H1 (cell line): ENCODE measurements at places on chromosomes 13 and 19.

DNA sequence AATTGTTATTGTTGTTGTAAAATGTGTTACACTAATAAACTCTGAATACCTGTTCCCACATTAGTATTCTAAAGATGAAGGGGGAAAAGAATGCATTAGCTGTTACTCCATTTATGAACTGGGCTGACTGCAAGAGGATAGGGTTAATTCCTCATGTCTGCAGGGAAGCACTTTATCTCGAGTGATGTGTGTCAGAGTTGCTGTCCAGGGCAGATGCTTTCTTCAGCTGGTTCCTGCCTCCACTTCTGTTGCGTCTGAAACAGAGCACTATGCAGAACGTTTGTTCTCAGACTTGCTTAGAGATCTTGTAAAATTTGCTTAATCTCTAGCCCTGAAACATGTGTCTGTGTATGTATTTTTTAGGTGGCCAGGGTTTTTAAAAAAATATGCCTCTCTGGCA, 318.8 kb downstream of the SPRY2 start:
- no peak overlapping the region for H3K4me3 ChIP-seq
- H3K27ac ChIP-seq = no peak overlapping the region
- no peak for DNase-seq
- no peaks in the 10 kb centered on the region for H3K4me1 ChIP-seq

DNA sequence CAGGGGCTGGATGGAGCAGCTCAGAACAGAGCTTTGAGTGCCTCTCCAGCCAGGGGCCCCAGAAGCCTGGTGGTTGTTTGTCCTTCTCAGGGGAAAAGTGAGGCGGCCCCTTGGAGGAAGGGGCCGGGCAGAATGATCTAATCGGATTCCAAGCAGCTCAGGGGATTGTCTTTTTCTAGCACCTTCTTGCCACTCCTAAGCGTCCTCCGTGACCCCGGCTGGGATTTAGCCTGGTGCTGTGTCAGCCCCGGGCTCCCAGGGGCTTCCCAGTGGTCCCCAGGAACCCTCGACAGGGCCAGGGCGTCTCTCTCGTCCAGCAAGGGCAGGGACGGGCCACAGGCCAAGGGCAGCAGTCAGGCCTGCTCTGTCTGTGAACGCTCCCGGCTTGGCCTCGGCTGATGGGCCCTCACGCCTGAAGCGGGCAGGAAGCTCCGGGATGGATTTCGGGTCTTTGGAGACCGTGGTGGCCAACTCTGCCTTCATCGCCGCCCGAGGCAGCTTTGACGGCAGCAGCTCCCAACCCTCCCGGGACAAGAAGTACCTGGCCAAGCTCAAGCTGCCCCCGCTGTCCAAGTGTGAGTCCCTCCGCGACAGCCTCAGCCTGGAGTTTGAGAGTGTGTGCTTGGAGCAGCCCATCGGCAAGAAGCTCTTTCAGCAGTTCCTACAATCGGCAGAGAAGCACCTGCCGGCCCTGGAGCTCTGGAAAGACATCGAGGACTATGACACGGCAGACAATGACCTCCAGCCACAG, at the start of gene GRK1:
Gene GRK1, plus strand, starts transcription at position 269 of the 751 bp plus-strand sequence. Its CDS starts 168 bp downstream, at position 437.
- H3K27me3 ChIP-seq = no peaks in the 10 kb centered on the region
- H3K4me1 ChIP-seq = no peaks in the 10 kb centered on the region
- H3K4me3 ChIP-seq = no peak within 1 kb of the TSS
- H3K36me3 ChIP-seq = no peaks in the 10 kb centered on the region
- DNase-seq = no peak

- H3K4me1 ChIP-seq = peaks cover 5% of the 10 kb centered on the region
- no peaks in the 10 kb centered on the region for H3K36me3 ChIP-seq
These were observed 1.0 kb downstream of the SMIM24 start for GRCh38 chr19:3479177-3479833.

DNA sequence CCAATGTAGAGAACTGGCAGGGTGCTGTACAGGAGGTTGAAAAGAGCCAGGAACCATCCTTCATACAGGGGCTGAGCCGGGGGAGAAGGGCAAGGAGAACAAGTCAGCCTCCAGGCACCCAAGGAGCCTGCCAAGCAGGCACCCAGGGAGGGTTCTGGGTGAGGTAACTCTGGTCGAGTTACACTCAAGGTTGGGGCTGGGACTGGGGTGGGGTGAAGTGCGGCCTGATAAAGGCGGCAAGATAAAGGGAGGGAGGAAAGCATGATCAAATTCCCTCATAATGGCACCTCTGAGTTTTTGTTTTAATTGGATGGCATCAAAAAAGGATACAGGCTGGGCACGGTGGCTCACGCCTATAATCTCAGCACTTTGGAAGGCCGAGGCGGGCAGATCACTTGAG, 25.0 kb downstream of the ATP8B3 start:
- no peaks in the 10 kb centered on the region for H3K36me3 ChIP-seq
- H3K4me3 ChIP-seq = no peak overlapping the region
- H3K27ac ChIP-seq = no peak overlapping the region
- peaks cover 2% of the 10 kb centered on the region for H3K27me3 ChIP-seq

- DNase-seq = no peak
- 0 out of 2 replicates have a peak overlapping the region, but pooled peaks have one; percentile 22 for H3K4me3 ChIP-seq
- no peaks in the 10 kb centered on the region for H3K27me3 ChIP-seq
- H3K36me3 ChIP-seq = no peaks in the 10 kb centered on the region
These were observed 348.5 kb upstream of the ARGLU1 start for GRCh38 chr13:106916329-106916976.

DNA sequence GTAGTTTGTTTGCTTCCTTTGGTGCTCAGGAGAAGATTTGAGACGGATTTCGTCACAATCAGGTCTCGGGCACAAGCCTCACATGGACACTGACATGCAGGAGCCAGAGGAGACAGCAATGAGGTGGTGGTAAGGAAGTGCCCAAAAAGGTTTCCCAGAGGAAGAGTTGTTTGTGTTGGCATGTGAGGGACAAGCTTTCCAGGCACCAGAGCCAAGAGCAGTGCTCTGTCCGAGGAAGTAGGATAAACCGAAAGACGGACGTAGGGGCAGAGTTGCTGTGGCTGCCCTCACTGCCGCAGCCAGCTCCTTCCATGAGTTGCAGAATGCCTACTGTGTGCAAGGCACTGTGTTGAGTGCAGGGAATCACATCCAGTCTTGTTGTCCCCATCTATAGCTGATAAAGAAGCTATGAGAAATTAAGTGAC, 27.7 kb downstream of the SAE1 start:
- H3K4me1 ChIP-seq = peaks cover 21% of the 10 kb centered on the region
- H3K27me3 ChIP-seq = no peaks in the 10 kb centered on the region
- peaks cover 19% of the 10 kb centered on the region; the same call in 1 of the 2 replicates for H3K36me3 ChIP-seq
- peak overlapping the region; percentile 36; the same call in 1 of the 2 replicates for H3K4me3 ChIP-seq

GRCh38 chr13:97256343-97256783, 34.2 kb downstream of the MBNL2 start:
- peaks cover 8% of the 10 kb centered on the region for H3K4me1 ChIP-seq
- H3K27ac ChIP-seq = no peak overlapping the region
- H3K36me3 ChIP-seq = no peaks in the 10 kb centered on the region
- no peak overlapping the region for H3K4me3 ChIP-seq
- no peak for DNase-seq

DNA sequence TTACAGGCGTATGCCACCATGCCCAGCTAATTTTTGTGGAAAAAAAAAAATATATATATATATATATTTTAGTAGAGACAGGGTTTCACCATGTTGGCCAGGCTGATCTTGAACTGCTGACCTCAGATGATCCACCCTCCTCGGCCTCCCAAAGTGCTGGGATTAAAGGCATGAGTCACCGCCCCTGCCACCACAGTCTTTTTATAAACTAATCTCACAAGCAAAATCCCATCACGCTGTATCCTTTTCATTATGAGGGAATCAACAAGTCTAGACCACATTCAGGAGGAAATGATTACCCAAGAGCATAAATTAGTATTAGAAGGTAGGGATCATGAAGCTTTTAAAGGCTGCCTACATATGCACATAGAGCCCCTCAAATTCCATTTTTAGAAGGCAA, 210.6 kb upstream of the NBEA start:
- DNase-seq = no peak
- H3K36me3 ChIP-seq = no peaks in the 10 kb centered on the region
- no peak overlapping the region for H3K27ac ChIP-seq
- H3K4me3 ChIP-seq = no peak overlapping the region

DNA sequence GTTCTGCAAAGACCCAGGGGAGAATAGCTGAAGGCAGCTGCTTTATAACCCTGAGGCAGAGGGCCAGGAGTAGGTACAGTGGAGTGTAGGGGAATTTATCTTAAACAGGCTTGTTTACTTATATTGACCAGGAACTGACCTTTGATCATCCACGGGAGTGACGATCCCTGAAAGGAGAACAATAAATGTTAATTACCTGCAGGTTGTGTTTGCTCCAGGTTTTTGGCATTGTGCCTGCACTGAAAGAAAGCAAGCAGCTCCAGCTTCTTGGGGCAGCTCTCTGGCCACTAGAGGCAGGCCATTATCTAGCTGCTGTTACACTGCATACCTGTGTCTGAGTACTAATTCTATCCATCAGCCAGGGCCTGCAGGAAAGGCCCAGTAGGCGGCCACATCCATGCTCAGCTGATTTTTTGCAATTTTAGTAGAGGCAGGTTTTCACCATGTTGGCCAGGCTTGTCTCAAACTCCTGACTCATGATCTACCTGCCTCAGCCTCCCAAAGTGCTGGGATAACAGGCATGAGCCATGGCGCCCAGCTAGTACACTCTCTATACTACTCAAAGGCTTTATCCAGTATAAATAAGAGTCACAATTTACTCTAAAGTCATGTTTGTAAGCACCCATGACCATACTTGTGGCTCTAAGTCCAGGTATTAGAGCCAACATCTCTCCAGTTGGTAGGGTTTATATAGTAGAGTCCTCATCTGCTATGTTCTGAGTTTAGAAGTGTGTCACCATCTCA, 8.5 kb upstream of the ZNF91 start:
- H3K4me3 ChIP-seq = no peak overlapping the region
- no peaks in the 10 kb centered on the region for H3K27me3 ChIP-seq
- peaks cover 42% of the 10 kb centered on the region for H3K36me3 ChIP-seq
- H3K27ac ChIP-seq = no peak overlapping the region
- DNase-seq = no peak

- DNase-seq = peak; percentile 48
- H3K36me3 ChIP-seq = no peaks in the 10 kb centered on the region
- peaks cover 3% of the 10 kb centered on the region; the same call in 1 of the 2 replicates for H3K4me1 ChIP-seq
- H3K27ac ChIP-seq = no peak overlapping the region
These were observed 60.7 kb upstream of the GPR183 start for GRCh38 chr13:99367663-99368448.

DNA sequence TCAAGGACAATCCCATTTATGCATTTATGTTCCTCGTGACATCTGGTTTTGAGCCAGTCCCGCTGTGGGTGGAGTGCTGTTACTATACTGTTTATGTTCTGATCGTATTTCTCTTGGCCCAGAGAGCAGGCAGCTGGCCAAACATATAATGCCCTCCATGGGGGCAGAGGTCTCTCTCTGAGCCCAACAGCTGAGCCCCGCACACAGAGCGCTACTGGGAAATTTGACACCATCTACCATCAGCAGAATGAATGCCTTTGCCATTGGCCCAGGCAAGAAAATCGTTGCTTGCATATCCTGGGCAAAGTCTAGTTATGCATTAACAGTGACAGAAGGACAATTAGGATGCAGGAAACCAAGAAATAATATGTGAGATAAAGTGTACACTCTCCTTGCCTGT, 126.8 kb upstream of the CACNA1A start:
- H3K27ac ChIP-seq = no peak overlapping the region
- no peaks in the 10 kb centered on the region for H3K27me3 ChIP-seq
- no peak overlapping the region for H3K4me3 ChIP-seq
- H3K4me1 ChIP-seq = peaks cover 3% of the 10 kb centered on the region
- no peaks in the 10 kb centered on the region for H3K36me3 ChIP-seq
- DNase-seq = no peak

- peaks cover 3% of the 10 kb centered on the region for H3K4me1 ChIP-seq
- no peaks in the 10 kb centered on the region for H3K36me3 ChIP-seq
- H3K4me3 ChIP-seq = peak overlapping the region; percentile 87
- no peaks in the 10 kb centered on the region; the same call in 1 of the 2 replicates for H3K27me3 ChIP-seq
These were observed 679 bp downstream of the ZNF471 start for GRCh38 chr19:56508290-56508778.

DNA sequence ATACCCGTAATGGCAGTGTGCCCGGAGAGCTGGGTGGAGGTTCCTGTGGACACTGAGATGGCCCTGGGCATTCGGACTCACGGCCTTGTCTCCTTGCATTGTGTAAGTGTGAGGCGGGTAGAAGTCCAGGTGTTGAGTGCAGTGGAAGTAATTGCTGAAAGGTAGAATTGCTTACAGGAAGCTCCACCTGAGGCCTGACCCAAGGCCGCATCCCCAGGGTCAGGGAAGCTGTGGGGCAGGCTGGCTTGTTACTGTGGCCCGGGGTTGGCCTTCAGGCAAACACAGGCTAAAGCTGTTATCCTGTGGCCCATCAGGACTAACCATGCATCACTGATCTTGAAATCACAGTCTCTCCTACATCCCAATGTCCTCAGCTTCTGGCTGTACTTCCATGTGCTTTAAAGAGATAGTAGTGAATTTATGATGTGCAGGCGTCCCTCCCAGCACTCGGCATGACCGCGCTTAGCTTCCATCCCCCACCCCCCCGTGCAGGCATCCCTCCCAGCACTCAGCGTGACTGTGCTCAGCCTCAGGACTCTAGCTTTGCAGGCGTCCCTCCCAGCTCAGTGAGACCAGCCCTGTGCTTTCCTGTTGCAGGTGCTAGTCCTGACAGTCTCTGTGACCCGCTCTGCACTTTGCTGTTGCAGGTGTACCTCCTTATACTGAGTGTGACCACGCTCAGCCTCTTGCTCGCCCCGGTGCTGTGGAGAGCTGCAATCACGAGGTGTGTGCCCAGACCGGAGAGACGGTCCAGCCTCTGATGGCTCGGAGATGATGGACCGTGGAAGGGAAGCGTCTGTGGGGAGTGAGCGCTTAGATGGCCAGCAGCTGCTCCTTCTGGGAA, 35.6 kb upstream of the TFDP1 start:
- H3K27ac ChIP-seq = no peak overlapping the region
- no peaks in the 10 kb centered on the region for H3K36me3 ChIP-seq
- DNase-seq = no peak
- H3K4me1 ChIP-seq = peaks cover 3% of the 10 kb centered on the region; the same call in 1 of the 2 replicates

GRCh38 chr19:1421218-1421957, 14.0 kb downstream of the DAZAP1 start:
- no peak overlapping the region for H3K27ac ChIP-seq
- no peaks in the 10 kb centered on the region for H3K27me3 ChIP-seq
- peaks cover 3% of the 10 kb centered on the region for H3K4me1 ChIP-seq

DNA sequence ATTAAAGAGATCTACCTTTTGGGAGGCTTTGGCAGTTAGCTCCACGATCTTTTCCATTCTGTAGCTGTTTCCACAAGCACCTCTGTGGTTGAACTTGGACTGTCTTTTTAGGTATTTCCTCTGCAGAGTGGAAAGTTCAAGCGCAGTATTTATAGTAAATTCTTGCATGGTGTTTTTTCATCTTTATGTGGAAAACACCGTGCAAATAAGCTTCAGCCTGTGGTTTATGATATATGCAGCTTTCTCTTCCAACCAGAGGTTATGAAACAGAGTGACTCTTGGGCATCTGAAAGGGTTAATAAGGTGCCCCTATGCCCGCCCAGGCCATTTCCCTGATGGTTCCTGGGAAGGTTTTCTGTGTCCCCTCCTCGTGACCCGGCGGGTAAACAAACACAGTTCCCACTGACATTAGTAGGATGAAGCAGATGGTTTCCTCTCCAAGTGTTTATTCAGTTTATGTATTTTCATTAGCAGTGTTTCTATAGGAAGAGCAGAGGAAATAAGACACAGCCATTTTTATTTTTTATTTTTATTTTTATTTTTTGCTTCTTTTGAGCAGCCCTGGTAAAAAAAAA, 39.7 kb upstream of the RNF113B start:
- no peaks in the 10 kb centered on the region for H3K27me3 ChIP-seq
- no peak overlapping the region for H3K4me3 ChIP-seq
- H3K27ac ChIP-seq = no peak overlapping the region
- DNase-seq = no peak
- H3K4me1 ChIP-seq = peaks cover 10% of the 10 kb centered on the region
